ENCODE measurements at places on chromosomes 5 and 9.
A peak's percentile ranks its signal among the peaks of the same experiment; 100 is the strongest.

GRCh38 chr9:131046581-131047202, 37.7 kb downstream of the LAMC3 start:
- DNase-seq, result peak; percentile 71

DNA sequence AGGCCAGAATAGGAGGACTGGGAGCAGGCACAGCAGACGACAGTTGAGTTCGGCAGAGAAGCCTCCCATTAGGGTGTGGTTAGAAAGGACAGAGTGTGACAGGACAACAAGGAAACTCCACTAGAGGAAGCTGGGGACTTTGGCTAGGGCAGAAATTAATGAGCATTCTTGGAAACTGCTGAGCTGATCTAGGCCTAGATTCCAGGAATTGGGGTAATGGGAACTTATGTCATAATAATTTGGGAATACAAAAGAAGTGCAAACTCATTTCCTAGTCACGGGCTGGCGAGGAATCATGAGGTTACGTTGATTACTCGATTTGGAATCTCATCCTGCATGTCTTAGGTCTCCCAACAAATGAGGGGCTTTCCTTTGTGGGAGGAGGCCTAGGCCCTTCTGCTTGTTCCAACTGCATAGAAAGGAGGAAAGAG, 144.6 kb upstream of the RPS23 start:
- peak; percentile 76 for DNase-seq

DNA sequence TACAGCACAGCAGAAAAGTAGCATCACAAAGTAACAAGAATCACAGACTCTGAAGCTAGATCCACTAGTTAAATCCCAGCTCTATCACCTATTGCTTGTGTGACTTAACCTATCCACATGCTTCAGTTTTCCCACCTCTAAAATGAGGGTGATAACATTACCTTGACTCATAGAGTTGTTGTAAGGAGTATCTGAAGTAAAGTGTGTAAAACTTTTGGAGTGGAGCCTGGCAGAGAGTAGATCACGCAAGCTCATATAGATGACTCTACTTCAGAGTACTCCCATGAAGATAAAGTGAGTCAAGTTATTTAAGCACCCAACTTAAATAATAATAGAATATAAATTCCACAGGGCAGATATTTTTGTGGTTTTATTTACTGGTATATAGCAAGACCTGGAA, 94.5 kb upstream of the FER start:
- no peak for DNase-seq

- DNase-seq, result no peak
These were observed 24.5 kb upstream of the TOR1B start for GRCh38 chr9:129778469-129778868.

GRCh38 chr5:128258372-128258771, 174.8 kb downstream of the SLC12A2 start:
- DNase-seq, result no peak

DNA sequence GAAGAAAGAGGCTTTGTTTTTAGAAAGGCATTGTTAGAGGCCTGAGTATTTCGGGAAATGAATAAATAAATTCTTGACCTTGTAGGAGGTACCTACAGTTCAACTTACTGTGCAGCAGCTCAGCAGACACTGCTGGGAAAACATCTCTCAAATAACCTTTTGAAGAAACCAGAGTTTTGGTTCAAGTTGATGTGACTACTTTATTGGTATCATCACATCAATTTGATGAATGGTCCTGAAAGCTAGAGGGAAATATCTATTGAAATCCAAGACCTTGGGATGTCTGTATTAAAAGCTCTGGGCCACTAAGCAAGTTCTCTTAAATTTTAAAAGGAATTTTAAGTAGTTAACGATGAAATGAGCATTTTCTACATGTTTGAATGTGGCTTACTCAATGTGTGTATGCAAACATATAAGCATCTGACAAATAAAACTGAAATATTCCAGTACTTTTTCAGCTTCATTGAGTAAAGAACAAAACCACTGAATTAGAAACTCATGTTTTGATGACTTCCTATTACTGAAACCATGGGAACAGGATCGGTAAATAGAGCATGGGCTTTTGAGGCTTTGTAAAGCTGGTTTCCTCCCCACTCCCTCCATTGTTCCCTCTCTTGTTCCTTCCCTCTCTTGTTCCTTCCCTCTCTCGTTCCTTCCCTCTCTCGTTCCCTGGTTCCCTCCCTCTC, 36.7 kb downstream of the SLC27A6 start:
- DNase-seq, result no peak

GRCh38 chr5:155367841-155368240, 354.3 kb downstream of the KIF4B start:
- no peak for DNase-seq

DNA sequence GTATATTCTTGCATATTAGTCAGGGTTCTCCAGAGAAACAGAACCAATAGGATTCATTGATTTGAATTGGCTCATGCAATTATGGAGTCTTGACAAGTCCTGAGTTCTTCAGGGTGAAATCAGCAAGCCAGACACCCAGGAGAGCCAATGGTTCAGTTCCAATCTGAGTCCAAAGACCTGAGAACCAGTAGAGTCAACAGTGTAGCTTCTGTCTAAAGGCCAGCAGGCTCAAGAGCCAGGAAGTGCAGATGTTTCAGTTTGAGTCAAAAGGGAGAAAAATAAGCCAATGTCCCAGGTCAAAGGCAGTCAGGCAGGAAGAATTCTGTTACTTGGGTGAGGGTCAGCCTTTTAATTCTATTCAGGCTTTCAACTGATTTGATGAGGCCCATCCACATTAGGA, 37.8 kb upstream of the ANKRD34B start:
- no peak for DNase-seq

Data from right atrium auricular region (tissue), 2 donors.